ENCODE measurements at places on chromosomes 13 and 19. TPM values are rescaled to one million over a fixed set of nuclear protein-coding genes. Genes with fewer than 3 reads are reported as not detected.

Gene MRPL4
- 94.3 TPM for total RNA-seq

Gene UQCR11
- 73.3 TPM for total RNA-seq

Gene NCAN
- 0.05 TPM for total RNA-seq

Gene NPAS1
- total RNA-seq = 2.0 TPM

Gene CD22
- not detected for total RNA-seq

Gene ZNF665
- total RNA-seq = not detected

Gene URAD
- total RNA-seq = not detected

Gene CYP4F2
- not detected for total RNA-seq

Data from myocyte (in vitro differentiated cells).